ENCODE measurements at places on chromosomes 1 and 21.

- no peak for DNase-seq
Measured at GRCh38 chr1:221718381-221719277, 23.3 kb downstream of the DUSP10 start.

GRCh38 chr1:22408230-22408629 lies 43.4 kb upstream of the ZBTB40 start:
- DNase-seq = no peak

DNA sequence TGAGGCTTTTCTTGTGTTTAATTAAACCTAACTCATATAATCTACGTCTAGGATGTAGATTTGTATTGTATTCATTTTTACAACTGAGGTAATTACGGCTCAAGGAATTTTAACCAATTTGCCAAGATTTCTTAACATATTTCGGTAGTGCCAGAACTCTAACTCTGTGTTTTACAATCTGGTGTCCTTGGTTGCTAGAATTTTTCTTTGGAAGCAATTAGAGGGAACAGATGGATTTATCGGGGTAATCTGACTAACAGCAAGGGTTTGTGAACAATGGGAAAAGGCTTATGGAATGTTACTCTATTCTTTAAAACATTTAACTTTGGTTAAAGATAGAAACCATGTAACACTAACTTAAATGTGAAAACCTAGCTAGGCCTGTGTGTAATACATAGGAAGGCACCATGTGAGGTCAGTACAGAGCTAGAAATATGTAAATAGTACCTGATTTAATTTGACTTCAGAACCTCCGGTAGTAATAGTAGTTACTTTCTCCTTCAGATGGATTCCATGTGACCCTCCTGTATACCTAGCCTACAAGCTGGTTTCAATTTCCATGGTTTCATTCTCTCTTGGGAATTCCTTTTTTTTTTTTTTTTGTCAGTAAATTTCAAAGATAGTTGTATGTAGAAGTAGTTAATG lies 1.2 kb downstream of the MTF2 start:
- no peak for DNase-seq

- no peak for DNase-seq
Measured at GRCh38 chr1:220407191-220407590, 120.7 kb upstream of the MARK1 start.

DNA sequence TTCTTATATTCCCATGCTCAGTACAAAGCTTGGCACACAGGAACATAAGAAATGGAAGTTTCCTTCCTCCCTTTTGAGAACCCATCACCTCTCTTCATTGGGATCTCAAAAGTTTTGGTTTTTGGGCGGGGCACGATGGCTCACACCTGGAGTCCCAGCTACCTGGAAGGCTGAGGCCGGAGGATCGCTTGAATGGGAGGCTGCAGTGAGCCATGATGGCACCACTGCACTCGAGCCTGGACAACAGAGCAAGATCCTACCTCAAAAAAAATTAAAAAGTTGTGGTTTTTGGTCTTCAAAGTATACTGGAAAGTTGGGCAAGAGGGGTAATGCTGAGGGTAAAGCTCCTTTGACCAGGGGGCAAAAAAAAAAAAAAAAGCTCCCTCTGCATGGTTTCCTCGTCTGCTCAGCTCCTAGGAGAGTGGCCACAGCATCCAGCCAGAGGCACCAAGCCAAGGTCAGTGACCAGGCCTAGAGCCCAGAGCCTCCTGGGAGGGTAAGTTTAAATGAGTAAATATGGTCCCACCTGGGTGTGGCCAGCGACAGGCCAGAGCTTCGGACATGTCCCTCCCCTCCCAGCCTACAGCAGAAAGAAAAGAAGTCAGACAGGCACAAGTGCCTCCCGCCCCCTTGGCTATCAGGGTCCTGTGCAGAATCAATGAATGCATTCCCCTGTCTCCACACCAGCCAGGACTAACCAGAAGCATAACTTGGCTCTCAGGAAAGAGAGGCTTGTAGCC lies 5.0 kb downstream of the MEF2D start:
- DNase-seq = no peak

- DNase-seq = no peak
Measured at GRCh38 chr1:66237042-66237441, 296.9 kb upstream of the SGIP1 start.

- no peak for DNase-seq
Measured at GRCh38 chr1:100322436-100323211, 29.7 kb upstream of the CDC14A start.

DNA sequence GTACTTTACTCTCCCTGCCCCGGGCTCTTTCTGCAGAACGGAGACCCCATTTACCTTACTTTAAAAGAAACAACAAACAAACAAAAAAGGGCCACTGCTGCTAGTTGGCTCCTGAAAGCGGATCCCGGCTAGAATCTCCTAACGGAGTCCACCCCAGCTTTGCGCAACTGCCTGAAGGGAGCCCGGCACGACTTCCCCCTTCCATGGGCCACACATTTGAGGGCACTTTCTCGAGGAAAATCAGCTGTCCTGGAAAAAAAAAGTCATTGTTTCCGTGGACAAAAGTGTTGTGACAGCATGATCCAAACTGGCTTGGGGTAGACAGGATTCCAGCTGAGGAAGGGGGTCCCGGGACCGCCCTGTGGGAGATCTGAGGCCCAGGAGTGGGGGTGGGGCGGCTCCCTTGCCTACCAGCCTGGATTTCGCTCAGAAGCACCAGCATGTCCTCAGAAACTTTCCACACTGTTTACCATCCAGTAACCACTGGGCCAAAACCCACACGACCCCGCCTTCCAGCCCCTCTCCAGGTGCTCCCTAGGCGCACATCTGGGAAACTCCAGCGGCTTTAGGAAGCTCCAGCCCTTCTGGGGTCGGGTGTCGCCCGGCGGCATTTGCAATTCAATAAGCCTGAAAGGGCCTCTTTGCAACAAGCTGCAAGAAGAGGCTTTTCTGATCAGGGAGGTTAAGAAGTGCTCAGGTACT lies 4.8 kb downstream of the RIPK4 start:
- no peak for DNase-seq

- no peak for DNase-seq
Measured at GRCh38 chr1:209648931-209649776, 3.1 kb downstream of the LAMB3 start.

DNA sequence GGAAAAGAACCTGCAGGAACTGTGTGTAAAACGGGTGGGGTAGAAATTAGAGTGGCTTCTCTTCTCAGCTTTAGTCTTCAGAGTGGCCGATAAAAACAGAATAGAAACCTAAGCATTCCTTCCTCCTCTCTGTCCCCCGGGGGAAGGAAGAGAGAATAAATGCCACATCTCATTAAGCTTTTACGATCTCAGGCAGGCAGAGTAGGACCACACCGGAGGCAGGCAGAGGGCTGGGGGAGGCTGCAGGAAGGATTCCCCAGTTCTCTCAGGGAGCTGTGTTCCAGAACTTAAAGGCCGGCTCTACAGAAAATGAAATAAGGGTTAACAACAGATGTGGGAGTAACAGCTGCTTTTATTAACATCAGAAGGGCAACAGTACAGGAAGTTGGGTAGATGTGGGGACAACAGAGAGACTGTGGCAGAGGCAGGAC lies 24.5 kb upstream of the MEF2D start:
- no peak for DNase-seq

- DNase-seq = peak; percentile 91
Measured at GRCh38 chr1:15847100-15847892, at the start of gene SPEN. SPEN (plus strand) TSS chr1:15847707; CDS start chr1:15848068, 361 bp downstream.

- no peak for DNase-seq
Measured at GRCh38 chr1:109240158-109241152, 8.9 kb upstream of the CELSR2 start.

- no peak for DNase-seq
Measured at GRCh38 chr21:31253684-31254083, 90.4 kb downstream of the TIAM1 start.

GRCh38 chr1:112673592-112674439 lies 643 bp upstream of the MOV10 start:
- DNase-seq = no peak

DNA sequence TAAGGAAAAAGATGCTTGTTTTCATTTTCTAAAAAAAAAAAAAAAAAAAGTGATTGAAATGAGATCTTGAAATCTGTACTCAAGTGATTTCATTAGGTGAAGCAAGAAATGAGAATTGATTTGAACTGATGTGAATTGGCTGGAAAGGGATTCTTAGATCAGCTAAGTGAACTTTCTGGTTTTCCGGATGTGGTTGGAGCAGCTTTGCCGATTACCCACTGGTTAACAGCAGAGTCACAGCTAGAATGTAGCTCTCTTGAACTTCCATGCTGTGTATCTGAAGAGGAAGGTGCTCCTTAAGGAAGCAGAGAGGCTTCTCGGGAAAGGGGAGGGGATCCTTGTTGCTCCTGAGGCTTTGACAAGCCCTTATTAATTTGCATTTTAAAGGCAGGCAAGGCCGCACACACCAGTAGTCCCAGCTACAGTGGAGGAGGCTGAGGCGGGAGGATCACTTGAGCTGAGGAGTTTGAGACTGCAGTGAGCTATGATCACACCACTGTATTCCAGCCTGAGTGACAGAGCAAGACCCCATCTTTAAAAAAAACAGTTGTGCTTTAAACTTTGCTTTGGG lies 28.7 kb upstream of the PWP2 start:
- no peak for DNase-seq

GRCh38 chr1:157400766-157401165 lies 151.5 kb downstream of the FCRL5 start:
- no peak for DNase-seq

GRCh38 chr1:188584119-188584518 lies 1755.4 kb downstream of the PLA2G4A start:
- no peak for DNase-seq

GRCh38 chr1:32741413-32742198 lies 39.0 kb upstream of the SYNC start:
- DNase-seq = no peak

DNA sequence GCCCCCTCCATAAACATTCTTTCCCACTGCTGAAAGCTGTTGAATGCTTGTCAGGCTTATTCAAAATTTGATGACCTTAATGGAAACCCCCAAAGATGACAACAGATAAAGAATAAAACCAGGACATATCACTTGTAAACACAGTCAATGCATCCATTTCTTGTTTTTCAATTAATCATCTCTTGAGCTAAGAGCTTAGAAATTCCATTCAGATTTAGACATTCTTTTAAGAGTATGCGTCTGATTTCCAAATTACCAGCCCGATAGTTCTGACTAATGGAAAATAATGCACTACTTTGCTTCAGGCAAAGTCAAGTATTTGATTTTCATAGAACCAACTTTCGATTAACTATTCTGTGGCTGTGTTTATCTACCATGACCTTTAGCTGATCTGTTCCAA lies 100.6 kb upstream of the RUNX1 start:
- no peak for DNase-seq

DNA sequence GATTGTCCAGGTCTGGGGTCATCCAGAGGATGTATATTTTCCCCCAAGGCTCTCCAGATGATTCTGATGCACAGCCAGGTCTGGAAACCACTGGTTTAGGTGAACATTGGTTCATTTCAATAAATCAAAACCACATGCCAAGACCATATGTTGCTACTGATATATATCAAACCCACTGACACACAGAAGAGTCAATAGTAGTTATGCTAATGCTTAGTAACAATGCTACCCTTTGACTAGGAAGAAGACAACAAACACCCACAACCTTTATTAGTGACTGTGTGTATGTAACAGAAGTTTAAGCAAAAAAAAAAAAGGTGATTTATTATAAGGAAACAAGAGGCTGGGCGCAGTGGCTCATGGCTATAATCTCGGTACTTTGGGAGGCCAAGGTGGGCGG lies 35.6 kb upstream of the POU2F1 start:
- no peak for DNase-seq

GRCh38 chr1:7301664-7301981 lies 469.5 kb upstream of the VAMP3 start:
- DNase-seq = no peak

GRCh38 chr1:66546047-66546810 lies 12.3 kb downstream of the SGIP1 start:
- DNase-seq = no peak

DNA sequence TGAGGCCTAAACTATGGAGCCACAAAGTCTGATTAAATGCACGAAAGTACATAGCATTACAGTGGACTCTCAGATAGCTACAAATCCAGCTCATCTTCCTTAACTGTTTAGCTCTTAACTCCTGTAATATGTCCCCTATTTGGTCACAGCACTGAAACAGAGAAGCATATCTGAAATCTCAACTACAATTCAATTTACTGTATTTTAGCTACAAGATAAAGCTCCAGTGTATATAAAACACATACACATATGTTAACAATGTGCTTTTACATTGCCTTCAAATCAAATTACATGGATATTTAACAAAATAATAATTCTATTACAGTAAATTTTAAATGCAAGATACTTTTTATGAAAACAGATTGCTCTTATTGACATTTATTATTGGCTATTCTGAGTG lies 849.3 kb upstream of the PRMT6 start:
- no peak for DNase-seq

DNA sequence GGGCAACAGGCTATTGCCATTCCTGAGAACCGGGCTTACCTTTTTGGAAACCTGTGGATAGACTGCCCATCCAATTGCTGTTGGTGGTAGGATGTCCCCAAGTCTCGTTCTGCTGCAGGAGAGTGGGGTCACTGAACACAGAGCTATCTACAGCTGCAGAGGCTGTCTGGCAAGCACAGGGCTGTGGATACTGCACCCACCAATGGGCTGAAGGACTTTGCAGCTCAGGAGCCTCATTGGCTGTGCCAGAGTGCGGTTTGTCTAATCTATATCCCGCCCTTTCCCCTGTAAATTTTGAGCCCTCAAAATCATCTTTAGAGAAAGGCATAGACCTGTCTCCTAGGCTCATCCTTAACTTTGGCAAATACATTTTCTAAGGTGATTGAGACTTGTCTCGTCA lies 15.3 kb downstream of the RNF187 start:
- DNase-seq = no peak

DNA sequence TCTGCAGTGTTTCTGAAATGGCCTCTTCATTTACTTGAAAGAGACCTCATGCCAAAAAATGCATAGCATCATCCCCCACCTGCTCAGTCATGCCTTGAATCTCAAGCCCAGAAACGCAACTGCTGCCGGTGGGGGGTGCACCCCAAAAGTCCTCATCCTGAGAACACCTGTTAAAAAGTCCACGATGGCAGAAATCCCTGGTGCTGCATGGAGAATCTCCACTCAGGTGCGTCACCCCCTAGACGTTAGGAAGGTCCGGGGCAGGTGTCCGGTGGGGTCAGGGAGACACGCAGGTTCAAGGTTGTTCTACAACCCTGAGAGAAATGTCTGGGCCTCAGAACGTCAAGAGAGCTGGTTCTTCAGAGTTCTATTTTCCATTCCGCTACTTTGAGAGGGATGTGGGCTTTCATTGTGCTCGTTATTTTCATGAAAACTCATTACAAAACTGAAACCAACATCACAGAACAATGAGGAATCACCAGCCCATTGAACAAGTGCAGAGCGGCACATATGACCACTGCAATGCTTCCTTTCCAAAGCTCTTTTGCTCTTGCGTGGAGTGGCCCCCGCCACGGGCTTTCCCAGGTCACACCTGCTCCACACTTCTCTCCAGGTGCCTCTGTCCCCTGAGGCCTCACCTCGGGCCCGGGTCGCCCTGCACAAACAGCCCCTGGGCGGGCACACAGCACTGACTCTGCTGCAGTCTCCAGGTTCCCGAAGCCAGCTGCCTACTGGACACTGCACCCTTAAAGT lies 201.9 kb downstream of the TOMM20 start:
- DNase-seq = no peak
